CD4-positive, alpha-beta T cell treated with Interleukin-2 at 100 ng/mL for 4 hours (primary cell): ENCODE measurements at places on chromosomes 5 and 9.

DNA sequence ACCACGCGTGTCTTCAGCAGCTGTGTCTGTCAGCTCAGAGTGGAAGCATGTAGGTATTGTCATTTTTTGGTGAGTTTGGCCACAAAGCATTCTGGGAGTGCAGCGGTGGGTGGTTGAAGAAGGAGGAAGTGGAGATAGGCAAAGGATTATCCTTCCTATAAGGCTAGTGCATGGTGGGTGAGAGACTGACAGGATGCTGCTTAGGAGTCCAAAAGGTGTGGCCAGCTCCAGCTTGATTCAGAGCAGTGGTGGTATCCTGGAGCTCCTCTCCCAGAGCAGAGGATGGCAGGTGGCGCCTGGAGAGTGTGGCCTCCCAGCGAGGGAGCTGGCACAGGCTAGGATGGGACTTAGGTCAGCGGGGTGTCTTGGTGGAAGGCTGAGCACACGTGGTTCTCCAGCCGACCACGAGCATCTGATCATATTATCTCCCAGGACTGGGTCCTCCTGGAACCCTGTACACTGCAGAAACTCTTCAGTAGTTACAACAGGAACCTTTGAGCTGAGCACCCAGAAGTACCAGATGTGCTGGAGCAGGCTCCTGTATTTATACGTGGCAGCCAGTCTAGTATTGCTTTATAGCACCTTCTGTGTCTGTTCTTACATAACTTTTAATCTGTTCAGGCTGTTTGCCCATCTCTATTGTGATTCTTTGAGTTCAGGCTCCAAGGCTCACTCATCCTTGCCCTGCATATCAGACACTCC, 29.6 kb downstream of the MAML1 start:
- peak; percentile 32 for DNase-seq

DNA sequence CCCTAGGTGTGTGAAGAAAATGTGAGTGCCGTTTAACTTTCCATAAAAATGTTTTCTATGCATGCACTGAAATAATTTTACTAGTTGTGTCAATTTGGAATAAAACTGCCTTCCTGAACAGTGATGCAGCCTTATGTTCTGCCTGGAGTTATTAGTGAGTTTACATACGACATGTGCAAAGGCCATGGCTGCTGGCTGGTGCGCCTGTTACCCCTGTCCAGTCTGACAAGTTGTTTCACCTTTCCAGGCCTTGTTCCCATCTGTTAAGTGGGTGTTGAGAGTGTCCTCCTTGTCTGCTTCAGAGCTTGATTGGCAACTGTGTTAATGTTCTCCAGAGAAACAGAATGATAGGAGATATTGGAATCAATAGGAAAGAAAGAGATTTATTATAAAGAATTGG, 60.6 kb downstream of the TJP2 start:
- no peak for DNase-seq

DNA sequence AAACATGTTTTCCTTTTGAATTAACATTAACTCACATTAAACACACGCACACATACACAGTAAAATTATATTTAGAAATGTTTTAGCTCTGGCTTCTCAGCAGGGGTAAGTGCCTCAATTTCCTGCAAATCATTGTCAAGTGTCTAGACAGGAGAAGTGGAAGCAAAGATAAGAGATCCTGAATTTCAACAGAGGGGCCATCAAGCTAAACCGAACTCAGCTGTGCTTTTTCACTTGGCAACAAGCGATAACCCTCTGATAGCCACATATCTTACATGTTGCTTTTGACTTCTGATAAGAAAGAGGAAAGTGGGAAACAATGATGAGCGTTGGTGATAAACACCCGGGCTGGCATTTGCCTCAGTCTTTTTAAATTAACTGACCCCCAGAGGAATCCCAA, 79.7 kb upstream of the SPDL1 start:
- no peak for DNase-seq

GRCh38 chr9:26175264-26175663, 497.0 kb upstream of the TUSC1 start:
- DNase-seq, result no peak

GRCh38 chr9:136518623-136519022, 27.2 kb downstream of the NOTCH1 start:
- DNase-seq, result no peak

- DNase-seq, result no peak
Observed at GRCh38 chr9:113673726-113674125, 202.4 kb upstream of the ZNF618 start.

DNA sequence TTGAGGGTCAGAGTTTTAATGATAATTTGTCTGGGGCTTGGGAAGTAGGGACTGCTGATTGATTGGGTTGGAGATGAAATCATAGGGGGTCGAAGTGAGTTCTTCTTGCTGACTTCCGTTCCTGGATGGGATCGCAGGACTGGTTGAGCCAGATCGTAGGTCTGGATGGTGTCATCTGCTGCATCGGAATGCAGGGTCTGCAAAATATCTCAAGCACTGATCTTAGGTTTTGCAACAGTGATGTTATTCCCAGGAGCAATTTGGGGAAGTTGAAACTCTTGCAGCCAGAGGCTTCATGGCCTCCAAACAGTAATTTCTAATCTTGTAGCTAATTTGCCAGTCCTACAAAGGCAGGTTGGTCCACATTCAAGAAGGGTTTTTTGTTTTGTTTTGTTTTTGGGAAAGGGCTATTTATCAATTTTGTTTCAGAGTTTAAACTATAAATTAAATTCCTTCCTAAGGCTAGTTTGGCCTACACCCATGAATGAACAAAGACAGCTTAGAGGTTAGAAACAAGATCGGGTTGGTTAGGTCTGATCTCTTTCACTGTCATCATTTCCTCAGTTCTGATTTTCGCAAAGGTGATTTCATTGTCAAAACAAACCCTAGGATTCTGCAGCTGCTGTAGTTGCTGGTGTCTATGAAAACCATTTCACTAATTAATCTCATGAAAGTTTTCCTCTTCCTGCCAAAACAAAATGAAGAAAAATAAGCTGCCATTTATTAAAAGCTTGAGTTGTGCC, 388.0 kb downstream of the TMEM232 start:
- DNase-seq, result no peak

DNA sequence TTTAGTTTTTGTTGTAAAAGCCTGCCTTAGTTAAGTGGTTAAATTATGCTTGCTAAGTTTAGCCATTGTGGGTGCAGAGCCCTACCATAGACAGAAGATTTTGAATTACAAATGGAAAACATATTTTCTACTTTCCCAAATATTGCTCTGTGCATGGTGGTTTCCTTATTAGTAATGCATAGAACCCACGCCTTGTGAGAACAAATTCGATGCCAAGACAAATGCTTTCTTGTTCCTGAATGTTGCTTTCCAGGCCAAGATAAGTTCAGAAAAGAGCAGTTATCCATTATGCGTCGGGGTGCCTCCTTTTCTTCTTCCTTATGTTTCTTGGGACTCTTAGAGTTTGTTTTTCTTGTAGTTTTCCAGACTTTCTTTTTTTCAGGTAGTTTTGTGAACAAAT, 31.0 kb upstream of the GARNL3 start:
- no peak for DNase-seq

DNA sequence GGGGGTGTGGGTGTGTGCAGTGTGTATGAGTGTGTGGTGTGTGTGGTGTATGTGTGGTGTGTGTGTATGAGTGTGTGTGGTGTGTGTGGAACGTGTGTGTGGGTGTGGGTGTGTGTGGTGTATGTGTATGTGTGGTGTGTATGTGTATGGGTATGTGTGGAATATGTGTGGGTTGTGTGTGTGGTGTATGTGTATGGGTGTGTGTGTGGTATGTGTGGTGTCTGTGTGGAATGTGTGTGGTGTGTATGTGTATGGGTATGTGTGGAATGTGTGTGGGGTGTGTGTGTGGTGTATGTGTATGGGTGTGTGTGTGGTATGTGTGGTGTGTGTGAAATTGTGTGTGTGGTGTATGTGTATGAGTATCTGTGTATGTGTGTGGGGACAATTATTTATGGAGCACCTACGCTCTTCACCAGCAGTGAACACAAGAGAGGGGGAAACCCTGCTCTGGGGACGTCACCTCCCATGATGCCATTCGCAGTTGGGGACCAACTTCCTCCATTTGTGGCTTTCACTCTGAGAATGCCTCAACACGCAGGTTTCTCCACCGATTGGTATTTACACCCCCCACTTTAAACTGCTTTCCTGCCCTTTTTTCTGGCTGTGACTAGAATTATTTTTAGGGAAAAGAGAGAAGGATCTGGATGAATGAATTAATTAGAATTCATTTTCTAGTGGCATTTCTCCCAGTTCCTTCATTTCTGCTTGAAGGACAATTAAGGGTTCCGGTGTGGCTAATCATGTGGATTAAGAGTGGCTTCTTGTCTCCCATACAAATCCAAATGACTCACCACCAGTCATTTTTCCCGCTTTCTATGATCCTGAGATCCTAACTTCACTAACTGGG, 238.1 kb downstream of the ROR2 start:
- peak; percentile 42 for DNase-seq

- DNase-seq, result no peak
Observed at GRCh38 chr5:32541241-32541640, 44.1 kb upstream of the SUB1 start.

GRCh38 chr5:37770786-37771185, 69.1 kb downstream of the GDNF start:
- DNase-seq, result no peak

GRCh38 chr9:91301161-91301560, 60.6 kb downstream of the AUH start:
- DNase-seq, result no peak

DNA sequence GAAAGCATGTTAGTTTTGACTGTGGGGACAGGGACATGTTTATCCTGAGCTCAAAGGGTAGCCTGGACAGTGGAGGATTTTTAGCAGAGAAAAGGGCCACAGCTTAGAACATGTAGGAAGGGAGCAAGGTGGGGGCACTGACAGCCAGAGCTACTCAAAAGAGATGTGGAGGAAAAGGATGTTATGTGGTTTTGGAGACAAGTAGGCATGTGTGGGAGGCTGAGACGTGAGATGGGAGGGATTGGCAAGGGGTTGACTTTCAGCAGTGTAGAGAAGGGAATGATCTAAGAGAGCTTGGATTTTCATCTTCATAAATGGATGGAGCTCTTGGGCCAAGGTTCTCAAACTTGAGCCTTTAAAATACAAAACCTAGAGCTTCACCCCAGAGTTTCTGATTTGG, 24.0 kb downstream of the SYK start:
- no peak for DNase-seq

DNA sequence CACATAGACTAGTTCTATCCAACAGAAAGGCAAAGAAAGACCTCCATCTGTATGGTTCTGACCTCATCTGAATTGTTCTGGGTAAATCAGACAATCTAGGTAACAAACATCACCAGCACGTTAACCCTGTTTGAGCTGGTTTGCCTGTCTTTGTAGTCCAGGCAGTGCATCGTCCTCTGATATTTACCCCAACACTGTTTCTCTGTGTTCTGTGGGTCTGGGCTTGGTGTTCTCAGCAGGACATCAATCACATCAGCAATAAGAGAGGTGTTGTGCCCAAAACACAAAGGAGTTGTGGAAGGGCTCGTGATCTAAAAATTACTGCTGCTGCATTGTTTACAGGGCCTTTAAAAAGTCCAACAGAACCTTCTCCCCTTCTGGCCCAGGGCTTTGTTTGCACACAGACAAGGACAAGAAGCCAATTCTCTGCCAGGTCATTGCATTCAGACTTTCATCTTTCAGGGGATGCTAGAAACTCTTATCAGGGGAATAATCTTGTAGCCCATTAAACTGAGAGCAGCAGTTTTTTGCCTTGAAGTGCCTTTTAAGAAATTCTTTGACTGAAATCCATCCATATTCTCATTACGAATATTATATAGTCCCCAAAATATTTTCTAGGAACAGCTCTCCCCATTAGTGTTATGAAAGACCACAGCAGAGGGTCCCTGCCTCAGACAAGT, 30.5 kb upstream of the MAP1B start:
- no peak for DNase-seq

DNA sequence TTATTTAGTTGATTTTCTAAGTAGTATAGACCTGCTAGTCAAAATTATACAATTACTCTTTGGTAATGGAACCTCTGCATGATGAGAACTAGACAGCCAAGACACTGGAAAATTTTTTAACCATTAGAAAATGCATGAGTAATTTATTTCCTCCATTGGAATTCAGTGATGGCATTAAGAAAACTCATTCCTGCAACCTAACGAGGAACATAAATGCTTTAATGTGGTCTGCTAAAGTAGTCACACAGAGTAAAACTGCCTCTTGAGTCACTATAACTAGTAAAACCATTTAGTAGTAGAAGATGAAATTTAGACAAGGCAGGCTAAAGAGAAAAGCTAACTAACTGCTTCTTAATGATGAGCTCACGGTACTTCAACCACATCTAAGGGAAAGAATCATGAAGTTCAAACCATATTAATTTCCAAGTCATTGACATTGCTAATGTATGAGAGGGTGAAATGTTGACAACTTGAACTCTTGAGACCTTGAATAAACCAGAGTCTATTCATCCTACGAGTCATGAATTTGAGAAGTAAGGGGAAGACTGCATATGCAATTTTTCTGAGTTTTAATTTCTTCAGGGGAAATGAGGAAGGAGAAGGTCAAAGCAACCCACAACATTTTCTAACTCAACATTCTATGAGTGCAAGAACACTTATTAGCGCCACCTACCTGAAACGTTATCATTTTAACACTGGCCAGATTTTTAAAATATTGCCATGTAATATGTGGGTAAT, 74.4 kb downstream of the GLIS3 start:
- no peak for DNase-seq

GRCh38 chr5:159976921-159977320, 32.0 kb upstream of the TTC1 start:
- no peak for DNase-seq

GRCh38 chr5:4646715-4647375, 493.3 kb upstream of the ADAMTS16 start:
- DNase-seq, result no peak

GRCh38 chr5:178790371-178790770, 59.9 kb upstream of the ZNF354A start:
- DNase-seq, result no peak

- DNase-seq, result no peak
Observed at GRCh38 chr5:122263352-122264030, 48.5 kb upstream of the SNCAIP start.

DNA sequence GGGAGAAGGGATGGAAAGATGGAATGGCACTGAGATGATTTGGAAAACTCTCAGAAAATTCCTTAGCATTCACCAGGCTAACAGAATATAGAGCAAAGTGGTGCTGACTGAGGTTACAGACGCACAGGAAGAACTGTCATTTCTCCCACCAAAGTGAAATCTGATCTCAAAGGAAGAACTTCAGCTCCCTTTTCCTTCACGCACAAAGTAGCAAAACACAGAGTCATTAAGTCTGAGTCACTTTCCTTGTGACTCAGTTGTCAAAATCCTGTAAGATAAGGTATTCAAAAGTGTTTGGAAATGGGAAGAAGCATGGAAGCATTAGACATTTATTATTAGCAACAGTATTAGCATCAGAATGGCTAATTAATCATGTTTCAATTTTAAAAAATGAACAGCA, 11.7 kb downstream of the MPDZ start:
- no peak for DNase-seq
